ENCODE measurements at places on chromosomes 13 and 19.
A peak's percentile ranks its signal among the peaks of the same experiment; 100 is the strongest.

- peak; percentile 97 for DNase-seq
Measured at GRCh38 chr19:40443131-40443999, 770 bp downstream of the SERTAD3 start.

GRCh38 chr13:33158816-33159215 lies 126.7 kb downstream of the STARD13 start:
- no peak for DNase-seq

- no peak for DNase-seq
Measured at GRCh38 chr13:109833940-109834339, 47.6 kb upstream of the IRS2 start.

GRCh38 chr13:108166078-108166477 lies 49.3 kb downstream of the LIG4 start:
- DNase-seq = no peak

DNA sequence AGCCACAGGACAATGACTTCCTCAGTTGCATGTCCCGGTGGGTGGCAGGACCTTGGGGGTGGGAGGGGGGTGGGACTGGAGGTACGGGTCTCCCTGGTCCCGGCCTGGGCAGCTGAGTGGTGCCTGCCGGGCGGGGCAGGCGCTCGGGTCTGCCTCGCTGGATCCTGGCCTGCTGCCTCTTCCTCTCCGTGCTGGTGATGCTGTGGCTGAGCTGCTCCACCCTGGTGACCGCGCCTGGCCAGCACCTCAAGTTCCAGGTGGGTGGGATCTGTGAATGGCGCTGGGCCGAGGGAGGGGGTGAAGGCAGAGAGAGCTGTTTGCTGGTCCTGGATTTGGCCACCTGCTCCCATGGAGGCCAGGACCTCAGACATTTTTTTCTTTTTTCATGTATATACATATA lies 5.6 kb downstream of the TMEM59L start:
- no peak for DNase-seq

Measured in RCC 7860 (cell line).